ENCODE measurements at places on chromosomes 11 and 22. TPM values are rescaled to one million over a fixed set of nuclear protein-coding genes. Genes with fewer than 3 reads are reported as not detected.
A peak's percentile ranks its signal among the peaks of the same experiment; 100 is the strongest.

- ATAC-seq: peak; percentile 45
Measured at GRCh38 chr11:104649002-104649401, 249.3 kb downstream of the CASP12 start.

DNA sequence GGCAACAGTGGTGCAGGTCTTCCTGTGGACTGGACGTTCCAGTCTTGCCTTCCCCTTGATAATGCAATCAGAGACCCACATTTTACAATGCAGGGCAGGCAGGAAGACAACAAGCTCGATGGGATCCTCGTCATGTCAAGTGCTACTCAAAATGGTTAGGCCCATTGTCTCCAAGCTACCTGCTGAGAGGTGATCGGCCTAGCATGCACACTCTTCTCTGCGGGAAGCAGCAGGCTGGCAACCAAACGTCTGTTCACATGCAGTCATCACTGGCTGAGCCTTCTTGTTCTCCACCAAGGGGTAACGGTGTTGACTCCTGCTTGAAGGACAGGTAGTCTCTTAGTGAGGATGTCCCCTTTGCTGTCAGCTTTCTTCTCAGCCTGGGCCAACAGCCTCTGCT, 25.5 kb upstream of the CD82 start:
- ATAC-seq: no peak

- no peak for ATAC-seq
Measured at GRCh38 chr11:20640401-20640800, 29.0 kb upstream of the NELL1 start.

DNA sequence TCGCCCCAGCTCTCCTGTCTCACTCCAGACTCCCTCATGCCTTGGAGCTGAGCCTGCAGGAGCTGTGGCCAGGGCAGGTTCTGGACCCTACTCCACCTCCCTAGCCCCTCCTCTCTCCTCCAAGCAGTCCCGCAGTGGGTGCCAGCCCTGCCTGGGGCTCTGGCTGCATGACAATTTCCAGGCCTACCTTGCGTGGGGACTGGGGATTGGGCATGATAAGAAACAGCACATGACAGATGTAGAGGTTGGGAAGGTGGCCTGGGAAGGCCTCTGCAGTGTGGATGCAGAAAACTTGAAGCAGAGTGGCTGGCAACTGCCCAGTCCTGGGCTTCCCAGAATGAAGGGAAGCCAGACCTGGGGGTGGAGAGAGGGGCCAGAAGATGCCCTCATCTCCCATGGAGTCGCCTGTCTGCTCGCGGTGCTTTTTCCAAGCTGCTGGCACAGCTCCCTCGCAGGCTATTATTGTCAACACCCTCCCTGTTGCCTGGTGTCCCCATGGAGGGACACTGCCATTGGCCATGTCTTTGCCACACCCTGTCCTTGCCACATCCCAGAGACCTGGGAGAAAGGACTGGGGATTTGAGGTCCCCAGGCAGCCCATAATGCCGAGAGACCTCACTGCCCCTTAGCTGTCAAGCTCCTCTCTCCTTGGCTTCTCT, 48.9 kb upstream of the CDON start:
- no peak for ATAC-seq

DNA sequence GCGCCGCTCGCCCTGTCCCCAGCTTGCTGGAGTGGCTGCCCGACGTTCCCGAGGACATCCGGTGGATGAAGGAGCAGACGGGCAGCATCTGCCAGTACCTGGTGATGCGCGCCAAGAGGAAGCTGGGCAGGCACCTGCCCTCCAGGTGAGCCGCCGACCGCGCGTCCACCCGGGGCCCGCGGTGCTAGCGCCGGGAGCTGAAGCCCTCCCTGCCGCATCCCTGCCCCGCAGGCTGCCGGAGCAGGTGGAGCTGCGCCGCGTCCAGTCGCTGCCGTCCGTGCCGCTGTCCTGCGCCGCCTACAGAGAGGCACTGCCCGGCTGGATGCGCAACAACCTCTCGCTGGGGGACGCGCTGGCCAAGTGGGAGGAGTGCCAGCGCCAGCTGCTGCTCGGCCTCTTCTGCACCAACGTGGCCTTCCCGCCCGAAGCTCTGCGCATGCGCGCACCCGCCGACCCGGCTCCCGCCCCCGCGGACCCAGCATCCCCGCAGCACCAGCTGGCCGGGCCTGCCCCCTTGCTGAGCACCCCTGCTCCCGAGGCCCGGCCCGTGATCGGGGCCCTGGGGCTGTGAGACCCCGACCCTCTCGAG, 3.3 kb upstream of the CRACR2B start:
- ATAC-seq: no peak

- no peak for ATAC-seq
Measured at GRCh38 chr22:44108076-44108475, 72.6 kb upstream of the PARVG start.

GRCh38 chr22:28017859-28018258, 98.8 kb upstream of the PITPNB start:
- no peak for ATAC-seq

THYN1 gene
- total RNA-seq: 72.7 TPM

DNA sequence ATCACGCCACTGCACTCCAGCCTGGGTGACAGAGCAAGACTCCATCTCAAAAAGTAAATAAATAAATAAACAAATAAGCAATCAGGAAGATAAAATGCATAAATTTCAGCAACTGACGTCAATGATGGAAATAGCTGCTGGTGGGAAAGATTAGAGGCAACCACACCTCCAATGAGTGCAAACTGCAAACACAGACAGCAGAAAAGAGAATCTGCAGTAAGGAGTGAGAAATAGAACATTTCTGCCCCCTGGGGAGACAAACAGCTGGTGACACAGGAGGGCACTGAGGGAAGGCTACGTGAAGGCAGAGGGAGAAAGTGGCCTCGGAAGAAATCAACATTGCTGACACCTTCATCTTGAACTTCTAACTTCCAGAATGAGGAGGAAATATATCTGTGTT, 6.5 kb downstream of the PI4KA start:
- ATAC-seq: no peak

DNA sequence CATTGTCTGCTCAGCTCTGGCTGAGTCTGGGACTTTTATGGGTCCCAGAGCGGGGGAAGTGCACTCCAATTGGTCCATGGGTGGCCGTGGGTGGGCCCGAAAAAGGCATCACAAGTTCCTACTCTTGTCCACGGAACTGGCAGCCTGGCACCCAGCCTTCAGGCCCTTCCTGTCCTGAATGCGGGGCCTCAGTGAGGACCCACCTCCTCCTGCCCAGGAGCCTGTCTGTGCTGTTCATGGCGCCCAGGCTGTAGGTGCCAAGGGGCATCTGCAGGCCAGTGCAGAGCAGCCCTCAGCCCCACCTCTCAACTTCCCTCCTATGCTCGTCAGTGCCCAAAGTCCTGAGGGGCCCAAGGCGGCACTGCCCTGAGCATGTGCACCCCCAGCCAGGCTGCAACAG, 411.7 kb upstream of the KIRREL3 start:
- no peak for ATAC-seq

MUC5B gene
- not detected for total RNA-seq

DNA sequence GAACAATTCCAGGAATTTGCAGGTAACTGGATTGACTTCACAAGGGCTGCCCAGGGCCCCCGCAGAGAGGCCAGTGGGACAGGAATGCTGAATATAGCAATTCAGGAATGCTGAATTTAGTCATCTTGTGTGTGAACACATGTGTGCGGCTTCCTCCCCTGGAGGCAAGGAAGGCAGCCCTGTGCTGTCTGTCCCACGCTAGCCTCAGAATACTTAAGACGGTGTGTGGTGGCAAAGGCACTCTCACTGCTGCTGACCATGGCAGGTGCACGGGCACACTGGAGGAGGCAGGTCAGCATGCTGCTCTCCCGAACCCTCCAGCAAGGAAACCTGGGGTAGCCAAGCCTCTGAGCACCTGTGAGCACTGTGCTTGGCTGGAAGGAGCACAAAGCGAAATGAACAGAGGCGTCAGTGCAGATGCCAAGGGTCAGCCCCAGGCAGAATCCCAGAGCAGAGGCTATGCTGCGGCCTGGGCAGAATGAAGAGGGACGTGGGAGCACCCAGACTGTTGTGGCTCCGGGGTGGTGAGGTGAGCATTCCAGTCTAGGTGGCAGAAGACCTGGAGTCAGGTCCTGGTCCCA, 2.7 kb downstream of the GNAZ start:
- ATAC-seq: no peak

- no peak for ATAC-seq
Measured at GRCh38 chr11:117826190-117826570, 1.6 kb upstream of the FXYD2 start.

- no peak for ATAC-seq
Measured at GRCh38 chr11:96318850-96319249, 24.1 kb downstream of the MAML2 start.

GRCh38 chr11:3609416-3610265, 32.2 kb downstream of the ART5 start:
- peak; percentile 42 for ATAC-seq

- ATAC-seq: no peak
Measured at GRCh38 chr11:127590314-127590713, 589.7 kb upstream of the KIRREL3 start.

DNA sequence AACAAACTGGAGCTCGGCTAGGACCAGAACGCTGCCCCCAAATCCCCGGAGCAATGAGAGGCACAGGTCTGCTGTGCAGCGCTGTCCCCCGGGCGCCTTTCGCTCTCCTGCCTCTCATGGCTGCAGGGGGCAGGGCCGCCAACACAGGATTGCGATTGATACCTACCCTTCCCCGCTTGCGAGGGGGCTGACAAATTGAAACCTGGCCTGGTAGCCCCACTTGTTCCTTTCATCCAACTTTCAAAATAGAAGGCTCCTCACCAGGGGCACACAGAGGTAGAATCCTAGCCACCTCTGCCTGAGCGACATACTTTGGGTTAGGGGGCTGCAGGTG, 642 bp upstream of the CASTOR1 start:
- ATAC-seq: peak; percentile 18

GRCh38 chr11:113519989-113520613, 44.9 kb upstream of the DRD2 start:
- ATAC-seq: no peak

- no peak for ATAC-seq
Measured at GRCh38 chr22:23072077-23072910, 2.0 kb downstream of the GNAZ start.

NLRP10 gene
- not detected for total RNA-seq

- no peak for ATAC-seq
Measured at GRCh38 chr22:44906248-44906936, 103.4 kb downstream of the PHF21B start.

GRCh38 chr11:70556884-70557741, 158.8 kb downstream of the CTTN start:
- no peak for ATAC-seq

DNA sequence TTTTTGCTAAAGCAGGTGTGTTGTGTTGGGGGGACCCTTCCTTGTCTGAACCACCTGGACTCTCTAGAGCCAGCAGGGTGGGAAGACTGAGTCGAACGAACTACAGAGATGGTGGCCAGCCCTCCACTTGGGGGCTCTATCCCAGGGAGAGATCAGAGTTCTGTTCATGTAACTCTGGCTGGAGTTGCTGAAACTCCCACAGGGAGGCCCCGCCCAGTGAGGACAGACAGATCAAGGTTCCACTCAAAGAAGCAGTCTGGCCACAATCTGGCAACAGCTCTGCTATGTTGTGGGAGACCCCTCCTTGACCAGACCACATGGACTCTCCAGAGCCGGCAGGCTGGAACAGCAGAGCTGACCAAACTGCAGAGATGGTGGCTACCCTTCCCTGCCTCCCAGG, 20.2 kb upstream of the OR5AK2 start:
- ATAC-seq: no peak

GRCh38 chr22:17272511-17272991, 53.3 kb upstream of the ADA2 start:
- no peak for ATAC-seq

DNA sequence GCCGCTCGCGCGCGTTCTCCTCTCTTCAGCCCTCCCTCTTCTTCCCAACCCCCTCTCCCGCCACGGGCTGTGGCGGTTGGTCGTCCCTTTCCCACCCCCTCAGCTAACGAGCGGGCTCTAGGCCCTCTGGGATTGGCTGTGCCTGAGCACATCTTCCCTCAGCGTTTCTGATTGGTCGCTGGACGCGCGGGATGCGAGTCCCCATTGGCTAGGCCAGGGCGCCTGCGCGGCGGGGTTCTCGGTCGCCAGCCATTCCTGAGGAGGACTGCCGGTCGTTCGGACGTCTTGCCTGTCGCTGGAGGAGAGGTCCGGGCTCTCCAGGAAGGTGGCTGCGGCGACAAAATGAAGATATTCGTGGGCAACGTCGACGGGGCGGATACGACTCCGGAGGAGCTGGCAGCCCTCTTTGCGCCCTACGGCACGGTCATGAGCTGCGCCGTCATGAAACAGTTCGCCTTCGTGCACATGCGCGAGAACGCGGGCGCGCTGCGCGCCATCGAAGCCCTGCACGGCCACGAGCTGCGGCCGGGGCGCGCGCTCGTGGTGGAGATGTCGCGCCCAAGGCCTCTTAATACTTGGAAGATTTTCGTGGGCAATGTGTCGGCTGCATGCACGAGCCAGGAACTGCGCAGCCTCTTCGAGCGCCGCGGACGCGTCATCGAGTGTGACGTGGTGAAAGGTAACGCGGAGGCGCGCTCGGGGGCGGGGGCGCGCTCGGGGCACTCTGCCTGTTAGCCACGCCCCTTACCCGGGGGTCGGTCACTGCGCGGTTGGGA, at the start of gene RBM14:
Gene RBM14, plus strand, starts transcription at position 252 of the 776 bp plus-strand sequence. Its CDS starts 91 bp downstream, at position 343.
- ATAC-seq: peak; percentile 96

GRCh38 chr11:2777386-2777785, 77.6 kb upstream of the KCNQ1OT1 start:
- no peak for ATAC-seq

- peak; percentile 95 for ATAC-seq
Measured at GRCh38 chr22:22111267-22111751, 128.7 kb upstream of the TOP3B start.

MRGPRG gene
- not detected for total RNA-seq

DNA sequence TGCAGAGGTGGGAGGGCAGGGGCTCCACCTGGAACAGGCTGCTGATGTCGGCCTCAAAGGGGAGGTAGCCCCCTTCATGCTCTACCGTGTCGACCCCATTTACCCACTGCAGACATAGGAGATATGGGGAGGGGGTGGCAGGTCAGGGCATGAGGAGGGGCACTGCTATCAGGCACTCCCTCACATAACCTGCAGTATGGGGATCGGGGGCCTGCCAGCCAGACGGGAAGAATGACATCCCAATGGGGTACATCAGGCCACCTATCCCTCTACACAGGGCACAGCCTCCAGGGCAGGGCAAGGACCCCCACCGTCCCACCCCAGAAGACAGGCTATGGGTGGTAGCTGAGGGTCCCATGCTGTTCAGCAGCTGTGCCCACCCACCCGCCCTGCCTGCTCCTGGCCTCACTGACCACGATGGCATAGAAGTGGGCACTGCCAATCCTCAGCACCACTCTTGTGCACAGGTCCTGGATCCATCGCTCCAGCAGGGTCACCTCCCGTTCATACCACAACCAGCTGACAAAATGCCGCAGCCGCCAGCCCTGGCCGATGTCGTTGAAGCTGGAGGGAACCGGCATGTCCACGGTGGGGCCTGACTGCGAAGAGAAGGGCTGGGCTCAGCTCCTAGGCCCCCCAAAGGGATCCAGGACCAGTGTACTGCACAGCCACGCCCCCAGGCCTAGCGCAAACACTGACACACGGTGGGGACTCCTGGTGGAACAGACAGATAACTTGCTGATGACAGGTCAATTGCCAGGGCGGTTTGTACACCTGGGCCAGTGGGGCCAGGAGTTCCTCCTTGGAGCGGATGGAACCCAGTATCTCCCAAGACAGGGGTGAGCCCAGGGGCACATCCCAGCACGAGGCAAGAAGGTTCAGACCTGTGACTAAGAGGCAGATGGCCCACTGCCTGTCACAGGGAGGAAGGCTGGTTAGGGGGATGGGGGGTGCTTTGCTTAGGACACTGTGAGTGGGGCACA, 24.1 kb downstream of the RGL4 start:
- no peak for ATAC-seq

All from activated T-helper 17 cell treated with anti-CD3 and anti-CD28 coated beads, Interleukin-2, amount 50 U/mL, for 72 hours (primary cell).